ENCODE measurements at places on chromosomes 1 and 21.

DNA sequence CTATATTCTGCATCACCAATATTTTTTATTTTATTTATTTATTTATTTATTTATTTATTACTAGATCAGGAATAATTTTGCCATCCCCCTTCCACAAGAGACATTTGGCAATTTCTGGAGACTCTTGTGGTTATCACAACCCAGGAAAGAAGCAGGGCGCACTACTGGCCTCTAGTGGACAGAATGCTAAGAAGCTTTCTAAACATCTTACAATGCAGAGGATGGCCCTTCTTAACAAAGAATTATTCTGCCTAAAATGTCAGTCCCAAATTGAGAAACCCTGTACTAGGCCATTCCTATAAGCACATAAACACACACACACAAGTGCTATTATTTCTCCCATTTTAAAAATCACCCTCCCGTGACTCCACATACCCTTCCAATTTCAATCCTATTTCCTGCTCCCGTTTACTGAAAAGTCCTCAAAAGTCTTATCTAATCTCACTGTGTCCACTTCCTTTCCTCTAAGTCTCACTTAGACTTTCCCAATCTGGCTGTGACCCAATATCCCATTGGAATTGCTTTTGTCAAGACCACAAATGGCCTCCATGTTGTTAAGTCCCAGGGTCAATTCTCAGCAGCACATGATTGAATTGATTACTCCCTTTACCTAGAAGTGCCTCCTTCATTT is 43.7 kb upstream of the RNF11 start:
- DNase-seq: peak; percentile 80

DNA sequence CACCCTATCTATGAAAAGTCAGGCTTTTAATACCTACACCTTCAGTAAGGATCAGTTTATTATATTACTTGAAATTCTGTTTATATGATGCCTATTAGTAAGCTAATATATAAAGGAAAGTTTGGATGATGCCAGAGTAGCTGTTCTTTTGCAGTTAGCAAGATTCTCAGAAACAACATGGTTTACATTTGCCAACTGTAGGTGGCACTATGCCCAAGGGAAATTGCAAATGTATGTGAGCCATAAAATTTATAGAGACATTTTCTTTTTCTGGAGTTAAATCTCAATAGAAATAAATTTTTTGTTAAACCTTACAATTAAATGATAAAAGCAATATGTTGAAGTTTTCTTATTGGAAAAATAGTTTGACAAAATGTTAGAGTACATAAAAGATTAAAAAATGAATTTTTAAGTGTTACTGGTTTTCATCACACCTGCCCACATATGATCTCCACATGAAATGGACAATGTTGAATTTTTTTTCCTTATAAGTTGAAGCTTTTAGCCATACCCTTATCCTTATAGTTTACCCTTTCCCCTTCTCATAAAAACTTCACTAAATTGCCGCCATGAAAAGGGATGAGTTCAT is 32.1 kb upstream of the EPHX4 start:
- DNase-seq: peak; percentile 29

GRCh38 chr1:22252251-22252650 is 109.4 kb upstream of the WNT4 start:
- DNase-seq: peak; percentile 34

GRCh38 chr1:8104278-8105236 is 78.4 kb upstream of the ERRFI1 start:
- no peak for DNase-seq

- DNase-seq: no peak
Measured at GRCh38 chr1:6108937-6109614, 63.4 kb downstream of the KCNAB2 start.

GRCh38 chr1:100536031-100536430 is 1.9 kb upstream of the GPR88 start:
- DNase-seq: no peak

- no peak for DNase-seq
Measured at GRCh38 chr1:70896224-70896623, 151.4 kb downstream of the PTGER3 start.

DNA sequence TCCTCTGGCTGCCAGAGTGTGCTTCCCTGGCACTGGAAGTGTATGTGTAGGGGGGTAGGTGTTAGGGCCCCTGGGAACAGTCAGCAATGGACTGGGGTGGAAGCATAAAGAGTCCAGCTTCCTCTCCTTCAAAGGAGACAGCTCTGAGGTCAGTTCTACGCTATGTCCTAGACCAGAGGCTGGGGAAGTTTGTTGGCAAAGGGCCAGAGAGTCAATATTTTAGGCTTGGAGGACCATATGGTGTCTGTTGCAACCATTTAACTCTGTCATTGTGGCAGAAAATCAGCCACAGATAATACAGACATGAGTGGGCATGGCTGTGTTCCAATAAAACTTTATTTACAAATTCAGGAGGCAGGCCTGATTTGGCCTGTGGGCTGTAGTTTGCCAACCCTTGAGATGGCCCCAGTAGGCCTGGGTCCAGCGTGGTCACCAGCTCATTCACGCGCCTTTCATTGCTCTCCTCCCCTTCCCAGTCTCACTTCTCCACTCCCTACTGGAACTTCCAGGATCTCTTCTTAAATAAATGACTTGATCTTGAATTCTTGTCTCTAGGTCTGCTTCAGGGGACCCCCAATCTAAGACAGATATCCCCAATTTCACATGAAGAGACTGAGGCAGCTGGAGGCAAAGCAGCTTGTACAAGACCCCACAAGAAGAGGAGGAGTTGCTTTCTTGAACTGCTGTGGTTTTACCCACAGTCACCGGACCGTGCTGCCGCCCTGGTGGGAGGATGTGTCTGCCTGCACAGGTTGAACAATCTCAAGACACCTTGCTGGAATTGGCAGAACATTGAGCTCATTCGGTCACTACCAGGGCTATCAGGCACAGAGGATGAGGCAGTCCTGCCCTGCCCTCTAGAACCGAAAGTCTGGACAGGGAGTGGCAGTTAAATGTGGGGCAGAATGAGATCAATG is 162.4 kb upstream of the POU3F1 start:
- DNase-seq: peak; percentile 28

GRCh38 chr1:185789501-185790193 is 55.5 kb downstream of the HMCN1 start:
- DNase-seq: no peak

GRCh38 chr1:158126425-158126824 is 54.3 kb upstream of the CD1D start:
- no peak for DNase-seq

- no peak for DNase-seq
Measured at GRCh38 chr1:58264462-58264861, 282.1 kb downstream of the OMA1 start.

GRCh38 chr1:4149831-4150230 is 249.8 kb upstream of the C1orf174 start:
- DNase-seq: no peak

DNA sequence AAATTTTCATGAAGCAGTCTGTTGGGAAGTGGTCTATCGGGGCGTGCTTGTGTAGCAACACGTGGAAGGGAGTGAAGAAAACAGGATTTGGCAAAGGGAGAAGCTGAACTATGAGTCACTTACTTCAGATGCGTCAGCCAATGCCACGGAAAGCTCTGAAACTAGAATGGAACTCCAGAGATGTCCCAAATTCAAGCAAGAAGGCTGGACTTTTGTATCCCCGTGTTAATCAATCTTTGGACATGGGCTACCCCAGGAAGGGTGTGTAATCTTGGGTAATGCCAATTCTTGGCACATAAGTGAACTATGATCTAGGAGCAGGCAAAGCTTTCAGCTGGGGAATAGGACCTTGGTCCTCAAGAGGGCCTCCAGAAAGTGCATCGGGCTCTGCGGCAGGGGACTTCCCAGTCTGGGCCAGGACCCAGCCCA is 102.6 kb downstream of the ADSS2 start:
- DNase-seq: no peak

DNA sequence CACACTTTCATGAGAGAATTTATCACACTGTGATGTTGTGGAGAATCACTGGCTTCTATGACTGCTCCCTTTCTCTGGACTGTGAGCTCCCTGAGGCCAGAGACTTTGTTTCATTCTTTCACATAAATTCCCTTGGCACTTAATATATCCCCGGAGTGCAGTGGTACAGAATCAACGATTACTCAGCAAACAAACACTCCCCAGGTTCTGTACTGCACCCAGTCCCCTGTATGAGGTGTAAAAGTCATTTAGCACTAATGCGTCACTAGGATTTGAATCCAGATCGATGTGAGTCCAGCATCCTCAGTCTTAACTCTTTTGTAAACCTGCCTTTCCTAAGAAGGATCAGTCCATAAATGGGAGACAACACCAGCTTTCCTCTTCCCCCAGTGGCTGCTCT is 6.8 kb upstream of the UTP25 start:
- DNase-seq: no peak

DNA sequence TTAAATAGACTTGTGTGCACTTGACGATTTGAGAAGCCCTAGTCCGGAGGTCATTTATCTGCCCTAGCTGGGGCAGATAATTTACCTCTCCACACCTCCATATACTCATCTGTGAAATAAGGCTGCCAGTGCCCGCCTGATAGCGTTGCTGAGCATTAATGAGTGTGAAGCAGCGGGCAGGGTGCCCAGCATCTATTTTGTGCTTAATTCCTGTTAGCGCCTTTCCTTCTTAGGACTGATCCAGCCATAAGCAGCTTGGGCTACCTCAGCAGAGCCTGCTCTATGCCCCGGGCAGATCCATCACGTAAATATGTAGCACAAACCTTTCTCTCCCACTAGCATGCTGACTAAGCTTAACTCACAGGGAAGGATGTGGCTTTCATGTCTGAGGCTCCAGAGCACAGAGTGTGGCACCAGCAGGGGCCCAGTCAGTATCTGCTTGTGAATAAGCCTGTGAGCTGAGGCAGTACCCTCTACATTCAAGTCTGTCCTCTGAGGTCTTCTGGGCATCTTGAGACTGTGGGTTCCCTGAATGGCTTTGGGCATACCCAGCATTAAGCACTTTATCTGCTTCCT is 21.5 kb upstream of the RNF187 start:
- no peak for DNase-seq

DNA sequence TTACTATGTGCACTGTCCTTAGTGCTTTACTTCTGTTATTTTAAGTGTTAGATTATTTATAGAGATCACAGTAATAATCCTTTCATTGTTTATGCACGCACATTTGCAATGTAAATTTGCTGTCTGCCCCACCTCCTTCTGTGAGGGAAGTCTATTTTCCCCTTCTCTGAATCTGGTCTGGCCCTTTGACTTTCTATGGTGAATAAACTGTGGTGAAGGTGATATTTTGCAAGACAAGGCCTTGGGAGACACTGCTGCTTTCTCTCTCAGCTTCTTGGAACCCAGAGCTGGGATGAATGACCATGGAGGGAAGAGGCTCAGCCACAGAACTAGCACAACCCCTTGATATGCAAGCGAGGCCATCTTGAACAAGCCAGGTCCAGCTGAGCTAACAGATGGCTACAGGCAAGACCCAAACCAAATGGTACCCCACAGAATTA is 156.3 kb downstream of the ST6GALNAC3 start:
- DNase-seq: no peak

DNA sequence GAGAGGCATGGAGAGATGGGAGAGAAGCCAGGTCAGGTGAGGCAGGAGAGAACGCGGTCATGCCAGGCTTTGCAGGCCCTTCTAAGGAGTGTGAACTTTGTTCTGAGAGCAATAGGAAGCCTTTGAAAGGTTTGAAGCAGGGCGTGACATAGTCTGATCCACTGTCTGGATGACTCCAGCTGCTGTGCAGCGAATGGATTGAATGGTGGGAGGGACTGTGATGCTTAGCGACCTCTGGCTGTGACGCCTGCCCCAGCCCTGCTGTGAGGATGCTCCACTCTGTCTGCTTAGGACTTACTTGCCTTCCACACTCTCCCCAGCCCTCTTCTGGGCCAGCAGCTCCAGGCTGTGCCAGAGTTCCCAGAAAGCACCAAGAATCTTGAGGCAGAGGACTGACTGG is 41.8 kb upstream of the POU3F1 start:
- DNase-seq: peak; percentile 60

DNA sequence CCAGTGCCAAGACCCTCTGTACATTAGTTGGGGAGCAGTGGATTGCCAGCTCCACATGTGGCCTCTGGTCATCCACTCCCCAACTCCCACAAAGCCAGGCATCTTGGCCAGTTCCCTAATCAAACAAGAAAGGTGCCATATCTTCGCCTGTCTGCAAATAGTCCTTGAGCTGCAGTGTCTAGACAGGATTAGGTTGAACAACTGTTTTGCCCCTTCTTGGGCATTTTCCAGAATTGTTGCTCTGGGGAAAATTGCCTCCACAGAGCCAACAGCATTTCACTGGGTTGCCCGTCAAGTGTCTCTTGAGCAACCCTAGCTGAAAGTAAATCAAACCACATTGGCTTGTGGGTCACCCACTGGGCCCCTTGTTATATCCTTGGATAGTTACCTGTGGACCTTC is 109.3 kb downstream of the GDAP2 start:
- DNase-seq: no peak

GRCh38 chr1:226572325-226572726 is 23.8 kb downstream of the STUM start:
- no peak for DNase-seq

DNA sequence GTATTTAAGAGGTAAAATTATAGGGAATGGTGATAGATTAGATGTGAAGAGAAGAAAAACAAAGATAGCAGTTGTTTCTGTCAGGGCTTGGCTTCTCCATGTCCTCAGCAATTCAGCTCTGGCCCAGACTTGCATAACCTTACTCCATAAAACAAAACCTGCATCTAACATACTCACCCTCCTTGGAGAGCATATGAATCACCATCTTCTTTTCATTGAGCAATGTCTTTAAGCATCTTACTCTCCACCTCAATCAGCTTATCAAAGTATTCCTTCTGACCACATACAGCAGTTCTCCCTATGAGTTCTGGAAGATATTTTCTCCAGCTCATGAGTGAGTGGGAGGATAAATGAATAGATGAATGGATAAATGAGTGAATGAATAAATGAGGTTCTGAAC is 49.0 kb downstream of the RAB3B start:
- DNase-seq: no peak

DNA sequence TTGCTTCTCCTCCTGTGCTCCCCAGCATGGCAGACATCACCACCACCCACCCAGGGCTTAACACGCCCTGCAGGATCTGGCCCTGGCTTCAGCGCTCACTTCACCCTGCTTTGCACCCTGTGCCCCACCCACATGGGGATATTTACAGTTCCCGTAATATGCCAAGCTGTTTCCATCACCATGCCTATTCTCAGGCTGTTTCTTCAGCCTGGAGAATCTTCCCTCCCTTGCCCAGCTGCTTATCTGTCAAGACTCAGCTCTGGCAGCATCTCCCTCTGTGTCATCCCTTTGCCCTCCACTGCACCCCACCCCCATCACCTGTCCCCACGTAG is 3.6 kb upstream of the AHCYL1 start:
- no peak for DNase-seq

DNA sequence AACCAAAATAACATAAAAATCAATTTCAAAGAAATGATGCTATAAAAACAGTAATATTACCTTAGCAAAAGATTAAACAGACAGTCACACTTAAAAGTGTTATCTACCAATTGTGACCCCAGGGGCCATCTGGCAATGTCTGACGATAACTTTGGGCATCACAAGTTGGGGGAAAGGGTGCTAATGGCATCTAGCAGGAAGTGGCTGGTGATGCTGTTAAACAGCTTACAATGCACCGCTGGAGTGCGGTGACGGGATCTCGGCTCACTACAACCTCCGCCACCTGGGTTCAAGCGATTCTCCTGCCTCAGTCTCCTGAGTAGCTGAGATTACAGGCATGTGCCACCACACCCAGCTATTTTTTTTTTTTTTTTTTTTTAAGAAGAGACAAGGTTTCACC is 27.6 kb downstream of the NUP133 start:
- DNase-seq: no peak

- no peak for DNase-seq
Measured at GRCh38 chr1:5944843-5945167, 47.4 kb downstream of the NPHP4 start.

Measured in muscle of leg (tissue), 16 donors.